ENCODE measurements at places on chromosomes 2 and 18. TPM values are rescaled to one million over a fixed set of nuclear protein-coding genes. Genes with fewer than 3 reads are reported as not detected.

GRCh38 chr2:217218269-217219163 is 358.7 kb upstream of the TNP1 start:
- DNase-seq, result no peak

GRCh38 chr2:128642316-128642715 is 323.6 kb upstream of the HS6ST1 start:
- no peak for DNase-seq

- no peak for DNase-seq
Measured at GRCh38 chr18:58762781-58763171, 91.5 kb downstream of the MALT1 start.

- DNase-seq, result no peak
Measured at GRCh38 chr2:3169106-3169870, 208.3 kb downstream of the EIPR1 start.

DNA sequence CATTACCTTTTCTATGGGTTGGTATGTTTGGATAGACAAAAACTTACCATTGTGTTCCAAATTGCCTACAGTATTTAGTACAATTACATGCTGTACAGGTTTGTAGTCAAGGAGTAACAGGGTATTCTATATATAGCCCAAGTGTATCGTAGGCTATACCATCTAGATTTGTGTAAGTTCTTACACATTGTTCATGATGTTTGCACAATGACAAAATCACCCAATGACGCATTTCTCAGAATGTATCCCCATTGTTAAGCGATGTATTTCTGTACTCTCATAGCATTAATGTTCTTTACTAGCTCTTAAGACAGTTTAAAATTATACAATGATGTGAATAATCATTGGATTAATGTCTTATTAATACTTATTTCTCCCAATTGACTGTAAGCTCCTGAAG is 16.7 kb downstream of the TACR1 start:
- DNase-seq, result no peak

GRCh38 chr2:7857904-7858303 is 824.0 kb upstream of the ID2 start:
- DNase-seq, result no peak

GRCh38 chr2:196249171-196249570 is 77.8 kb upstream of the STK17B start:
- DNase-seq, result peak; percentile 72

- no peak for DNase-seq
Measured at GRCh38 chr18:27894746-27895145, 282.2 kb downstream of the CDH2 start.

DNA sequence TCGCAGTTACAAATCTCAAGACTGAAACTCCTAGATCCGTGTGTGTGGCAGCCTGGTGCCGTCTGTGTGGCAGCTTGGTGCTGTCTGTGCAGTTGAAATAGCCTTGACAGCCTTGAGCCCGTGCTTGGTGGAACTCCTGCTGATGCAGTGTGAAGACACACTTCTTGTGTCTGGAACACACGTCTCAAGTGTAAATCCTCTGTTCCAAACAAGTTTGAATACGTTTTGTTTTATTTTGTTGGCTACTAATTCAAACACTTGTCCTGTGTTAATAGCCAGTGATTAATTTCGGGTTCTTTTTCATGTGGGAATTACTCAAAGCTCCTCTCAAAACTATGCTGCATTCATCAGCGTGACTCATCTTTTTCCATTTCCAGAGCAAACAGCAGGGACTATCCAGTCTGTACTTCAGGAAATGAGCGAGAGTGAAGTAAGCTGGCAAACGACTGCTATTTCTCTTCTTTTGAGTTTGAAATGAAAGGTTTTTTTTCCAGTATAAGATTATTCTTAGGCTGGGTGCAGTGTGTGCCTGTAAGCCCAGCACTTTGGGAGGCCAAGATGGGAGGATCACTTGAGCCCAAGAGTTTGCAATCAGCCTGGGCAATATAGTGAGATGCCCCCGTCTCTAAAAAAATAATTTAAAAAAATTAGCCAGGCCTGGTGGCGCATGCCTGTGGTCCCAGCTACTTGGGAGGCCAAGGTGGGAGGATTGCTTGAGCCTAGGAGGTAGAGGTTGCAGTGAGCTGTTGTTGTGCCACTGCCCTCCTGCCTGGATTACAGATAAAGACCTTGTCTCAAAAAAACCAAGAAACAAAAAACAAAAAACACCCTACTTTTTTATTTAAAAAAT is 152.9 kb downstream of the SPP2 start:
- DNase-seq, result peak; percentile 79

- no peak for DNase-seq
Measured at GRCh38 chr2:8606226-8606625, 75.6 kb upstream of the ID2 start.

- no peak for DNase-seq
Measured at GRCh38 chr2:75986617-75987016, 275.9 kb upstream of the GCFC2 start.

GRCh38 chr2:38907743-38908562 is 18.3 kb downstream of the ARHGEF33 start:
- no peak for DNase-seq

GRCh38 chr2:228446734-228447133 is 265.2 kb upstream of the SPHKAP start:
- no peak for DNase-seq

GRCh38 chr18:3397031-3397750 is 52.8 kb upstream of the TGIF1 start:
- DNase-seq, result no peak

Gene RAB6C
- not detected for polyA plus RNA-seq

Gene UGT1A4
- not detected for polyA plus RNA-seq

Gene ARHGAP25
- polyA plus RNA-seq, result 0.55 TPM

Gene GDF7
- polyA plus RNA-seq, result 0.01 TPM

Gene LCT
- not detected for polyA plus RNA-seq

Gene ITGA4
- 10.6 TPM for polyA plus RNA-seq
